ENCODE measurements at places on chromosomes 7 and 10. TPM values are rescaled to one million over a fixed set of nuclear protein-coding genes. Genes with fewer than 3 reads are reported as not detected.

GRCh38 chr7:22851145-22851544 is 28.5 kb upstream of the TOMM7 start:
- DNase-seq: peak; percentile 37
- no peak overlapping the region for H3K27ac ChIP-seq
- peaks cover 11% of the 10 kb centered on the region for H3K4me1 ChIP-seq
- H3K4me3 ChIP-seq: no peak overlapping the region
- 0 out of 2 replicates have a peak, but pooled peaks cover 2% of the 10 kb centered on the region for H3K36me3 ChIP-seq

Gene CALN1
- not detected for total RNA-seq

Gene CHPF2
- total RNA-seq: 30.1 TPM

Gene MYOZ1
- total RNA-seq: 0.17 TPM
